ENCODE measurements at places on chromosomes 2 and 18.
A peak's percentile ranks its signal among the peaks of the same experiment; 100 is the strongest.

DNA sequence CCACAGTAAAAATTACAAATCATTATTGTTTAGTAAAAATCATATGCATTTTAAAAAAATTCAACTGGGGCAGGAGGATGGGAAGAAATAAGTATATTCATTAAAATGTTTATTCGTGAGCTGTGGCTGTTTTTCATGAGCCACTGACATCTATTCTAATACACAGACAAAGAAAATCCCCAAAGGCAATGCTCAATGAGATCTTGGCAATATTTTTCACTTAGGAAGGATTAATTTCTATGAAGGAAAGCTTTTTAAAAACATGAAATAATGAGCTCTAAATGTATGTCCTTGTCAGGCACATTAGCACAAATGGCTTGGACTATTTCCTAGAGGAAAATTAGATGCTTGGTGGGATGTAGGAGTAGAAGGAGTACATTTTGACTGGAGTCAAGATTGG lies 262.0 kb upstream of the MMADHC start:
- no peak for DNase-seq

GRCh38 chr2:190972213-190972612 lies 41.8 kb downstream of the STAT1 start:
- no peak for DNase-seq

GRCh38 chr2:215120401-215120800 lies 18.0 kb downstream of the ABCA12 start:
- DNase-seq: no peak

- DNase-seq: peak; percentile 66
Observed at GRCh38 chr2:189580658-189581353, at the start of gene SLC40A1. TSS of gene SLC40A1 (minus strand) at chr2:189580786. CDS start at chr2:189580460, 326 bp downstream.

DNA sequence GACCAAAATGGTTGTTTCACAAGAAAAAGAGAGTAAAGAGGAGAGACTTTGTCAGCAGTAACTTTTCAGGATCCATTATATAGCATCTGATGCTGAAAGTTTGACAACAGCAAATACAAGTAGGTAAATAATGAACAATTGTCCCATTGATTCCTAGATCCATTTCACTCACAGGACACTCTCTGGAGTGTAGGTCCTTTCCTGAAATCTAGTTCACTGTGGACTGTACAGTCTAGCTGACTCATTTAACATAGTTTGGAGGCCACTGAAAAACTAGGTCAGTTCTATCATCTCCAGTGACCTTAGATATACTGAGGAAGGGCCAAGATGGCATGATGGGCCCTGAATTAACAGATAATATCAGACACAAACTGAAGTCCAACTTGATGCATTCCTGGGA lies 19.3 kb upstream of the NEB start:
- DNase-seq: no peak

DNA sequence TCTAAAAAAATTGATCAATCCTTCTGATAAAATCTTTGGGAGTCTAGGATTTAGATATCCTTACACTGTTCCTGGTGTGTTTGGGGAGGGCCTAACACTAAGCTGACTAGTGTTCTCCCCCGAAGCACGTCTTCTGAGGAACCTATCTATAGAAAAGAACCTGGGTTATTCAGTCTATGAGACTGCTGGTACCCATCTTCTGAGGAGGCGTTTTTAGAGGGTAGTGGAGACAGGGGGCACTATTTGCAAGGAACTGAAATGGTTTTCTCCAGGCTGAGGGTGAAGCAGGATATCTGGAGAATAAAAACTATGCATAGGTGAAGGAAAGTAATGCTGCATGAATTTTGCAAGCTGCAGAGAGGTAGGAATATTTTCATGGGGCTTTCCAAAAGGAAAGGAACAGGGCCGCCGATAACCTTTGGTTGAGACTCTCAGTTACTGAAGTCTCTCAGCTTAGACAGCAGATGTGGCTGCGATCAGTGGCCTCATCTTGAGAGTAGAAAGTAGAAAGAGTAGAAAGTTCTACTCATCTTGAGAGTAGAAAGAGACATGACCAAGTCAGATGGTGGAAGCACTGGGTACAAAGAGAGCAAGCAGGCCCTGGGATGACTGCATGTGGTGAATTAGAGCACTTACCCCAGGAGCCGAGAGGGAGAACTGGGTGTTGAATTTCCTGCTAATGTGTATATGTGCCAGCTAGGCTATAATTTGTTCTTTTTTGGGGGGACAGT lies 31.8 kb upstream of the KCNE4 start:
- DNase-seq: no peak

DNA sequence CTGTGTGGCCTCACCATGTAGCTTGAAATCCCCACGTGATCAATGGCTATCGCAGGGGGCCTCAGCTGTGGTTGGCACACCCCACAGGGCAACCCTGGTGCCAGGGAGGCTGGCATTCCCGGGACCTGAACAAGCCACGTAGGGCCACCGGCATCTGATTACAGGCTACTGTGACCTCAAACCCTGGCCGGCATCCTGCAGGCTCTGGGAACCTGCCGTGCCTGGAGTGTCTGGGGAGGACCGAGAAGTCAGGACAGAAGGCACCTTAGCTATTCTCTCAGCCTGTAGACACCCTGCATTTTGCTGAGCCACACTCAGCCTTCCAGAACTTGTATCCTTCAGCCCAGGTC lies 213.0 kb downstream of the GLI2 start:
- no peak for DNase-seq

GRCh38 chr2:85583667-85584353 lies 421 bp upstream of the VAMP5 start:
- no peak for DNase-seq

GRCh38 chr2:236555481-236555880 lies 14.1 kb upstream of the ACKR3 start:
- DNase-seq: no peak

- DNase-seq: peak; percentile 62
Observed at GRCh38 chr18:32386471-32386870, 84.2 kb downstream of the GAREM1 start.

- peak; percentile 1 for DNase-seq
Observed at GRCh38 chr2:150167711-150168110, 319.8 kb downstream of the RND3 start.

GRCh38 chr2:146734042-146734820 lies 1110.6 kb upstream of the ACVR2A start:
- peak; percentile 37 for DNase-seq

DNA sequence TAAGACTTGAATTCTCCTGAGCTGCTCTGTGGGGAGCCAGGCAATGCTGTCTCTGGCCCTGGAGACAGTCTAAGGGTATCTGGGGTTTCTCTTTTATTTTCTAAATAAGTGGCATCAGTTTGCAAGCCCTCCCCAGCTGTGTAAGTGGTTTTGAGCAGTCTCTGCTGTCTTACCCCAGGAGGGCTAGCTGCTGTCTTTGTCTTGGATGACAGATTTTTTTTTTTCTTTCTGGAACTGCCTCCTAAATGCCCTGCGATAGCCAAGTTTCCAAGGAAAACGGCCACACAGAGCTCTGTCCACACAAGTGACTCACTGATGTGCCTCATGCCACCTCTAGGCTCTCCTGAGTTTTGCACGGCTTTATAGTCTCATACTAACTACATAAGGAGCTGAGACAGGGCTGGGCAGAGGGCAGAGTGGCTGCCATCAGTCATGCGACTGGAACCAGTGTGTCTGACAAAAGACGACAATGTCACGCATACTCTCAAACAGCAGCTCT lies 37.2 kb upstream of the THOC1 start:
- peak; percentile 73 for DNase-seq

GRCh38 chr2:229417176-229417575 lies 146.1 kb upstream of the PID1 start:
- no peak for DNase-seq

GRCh38 chr18:59002974-59003594 lies 136.6 kb upstream of the SEC11C start:
- DNase-seq: no peak

GRCh38 chr2:219918254-219918653 lies 290.8 kb downstream of the SLC4A3 start:
- no peak for DNase-seq

DNA sequence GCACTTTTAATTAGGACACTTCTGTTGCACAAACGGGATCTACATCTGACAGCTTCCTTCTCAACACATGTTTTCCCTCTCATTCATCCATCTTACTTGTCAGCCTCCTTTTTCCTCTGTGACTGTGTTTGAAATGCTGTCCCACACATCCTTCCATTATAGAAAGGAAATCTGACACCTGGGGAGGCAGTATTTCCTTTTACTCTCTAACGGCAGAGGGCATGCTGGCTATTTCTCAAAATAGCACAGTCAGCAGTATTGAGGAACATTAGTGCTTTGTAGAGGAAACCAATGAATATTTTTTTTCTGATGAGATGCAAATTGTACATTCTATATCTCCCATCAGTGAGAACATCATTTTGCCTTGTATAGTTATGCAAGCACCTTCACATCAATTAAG lies 668.7 kb downstream of the SLC4A3 start:
- peak; percentile 21 for DNase-seq

DNA sequence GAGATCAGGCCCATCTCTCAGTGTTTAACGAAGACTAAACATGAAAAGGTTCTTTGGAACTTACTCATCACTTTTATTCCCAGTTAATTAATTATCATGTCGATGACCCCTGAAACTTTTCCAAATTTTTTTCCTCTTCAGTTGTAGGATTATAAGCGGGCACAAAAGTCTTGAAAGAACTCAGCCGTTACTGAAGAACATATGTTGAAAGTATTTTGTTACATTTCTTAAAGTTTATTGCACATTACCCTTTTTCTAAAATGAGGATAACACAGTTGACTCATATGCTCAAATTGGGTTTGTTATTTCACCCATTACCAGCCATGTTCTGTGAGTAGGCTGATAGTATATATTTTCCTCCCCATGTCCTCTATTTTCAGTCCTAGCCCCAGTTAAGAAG lies 75.9 kb upstream of the COL3A1 start:
- no peak for DNase-seq

- no peak for DNase-seq
Observed at GRCh38 chr2:234446404-234447076, 50.3 kb downstream of the ARL4C start.

- peak; percentile 14 for DNase-seq
Observed at GRCh38 chr2:15189216-15189615, 371.9 kb downstream of the NBAS start.

- no peak for DNase-seq
Observed at GRCh38 chr2:45889620-45890370, 238.3 kb downstream of the PRKCE start.

DNA sequence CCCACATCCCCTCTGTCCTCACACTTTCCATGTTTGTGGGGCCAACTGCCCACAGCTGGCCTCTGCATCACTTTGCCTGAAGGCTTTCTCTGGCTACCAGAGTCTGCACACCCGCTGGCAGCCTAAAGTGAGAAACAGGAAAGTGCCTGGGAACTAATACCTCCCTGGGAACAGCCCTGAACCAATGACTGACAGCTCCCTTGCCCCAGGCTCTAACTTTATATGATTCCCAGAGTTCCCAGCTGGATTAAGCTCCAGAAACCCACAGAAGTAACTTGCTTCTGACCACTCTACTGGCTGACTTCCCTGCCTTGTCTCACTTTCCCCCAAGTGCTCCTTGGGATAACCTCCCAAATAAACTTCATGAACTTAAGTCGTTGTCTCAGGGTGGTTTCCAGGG lies 159.6 kb upstream of the LMAN1 start:
- DNase-seq: no peak

DNA sequence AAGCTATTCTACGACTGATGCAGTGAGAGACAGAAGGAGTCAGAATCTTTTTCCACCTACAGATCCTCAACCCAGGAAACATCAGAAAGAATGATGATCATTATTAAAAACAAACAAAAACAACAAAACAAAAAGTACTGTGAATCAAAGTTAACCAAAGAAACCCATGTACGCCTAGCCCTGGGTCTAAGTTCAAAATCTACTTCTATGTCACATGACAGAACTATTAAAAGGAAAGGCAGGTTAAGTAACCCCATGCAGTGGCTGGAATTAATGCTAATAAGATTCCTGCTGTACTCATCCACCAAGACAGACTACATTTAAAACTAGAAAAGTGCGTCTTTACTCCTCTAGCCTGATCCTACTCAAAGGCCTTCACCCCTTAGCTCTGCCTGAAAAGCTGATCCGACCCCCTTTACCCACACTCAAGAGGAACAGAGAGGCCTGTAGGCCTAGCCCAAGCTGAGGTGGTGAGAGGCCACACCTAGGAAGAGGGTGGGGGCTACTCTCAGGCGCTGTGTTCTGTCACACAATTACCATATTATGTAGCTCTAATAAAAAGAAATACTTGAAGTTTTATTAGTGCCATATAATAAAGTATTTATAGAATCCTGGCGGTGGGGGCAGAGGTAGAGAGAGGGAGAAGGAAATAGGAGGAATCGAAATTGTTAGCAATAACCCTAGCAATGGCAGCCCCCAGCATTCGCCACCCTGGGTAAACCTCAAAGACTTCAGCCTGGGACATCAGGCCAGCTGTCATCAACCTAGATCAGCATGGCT lies 37.1 kb downstream of the NHEJ1 start:
- no peak for DNase-seq

DNA sequence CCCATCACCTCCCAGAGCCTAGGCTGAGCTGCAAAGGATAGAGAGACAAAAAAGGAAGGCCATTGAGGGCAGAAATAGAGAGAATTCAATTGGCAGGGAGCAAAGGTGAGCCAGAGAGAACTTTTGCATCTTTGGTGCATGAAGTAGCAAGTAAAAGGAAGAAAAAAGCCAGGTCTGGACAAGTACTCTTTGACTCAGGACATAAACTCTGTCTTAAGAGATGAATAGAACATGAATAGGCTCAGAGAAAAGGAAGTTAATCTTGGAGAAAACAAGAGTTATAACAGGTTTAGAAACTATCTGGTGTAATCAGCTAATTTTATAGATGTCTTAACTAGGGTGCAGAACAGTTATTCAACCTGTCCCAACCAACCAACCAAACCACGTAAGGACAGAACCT lies 95.2 kb downstream of the CNTNAP5 start:
- no peak for DNase-seq

- no peak for DNase-seq
Observed at GRCh38 chr2:219744066-219744465, 116.6 kb downstream of the SLC4A3 start.

Measured in NCI-H69 (cell line).